ENCODE measurements at places on chromosomes 1 and 21.

DNA sequence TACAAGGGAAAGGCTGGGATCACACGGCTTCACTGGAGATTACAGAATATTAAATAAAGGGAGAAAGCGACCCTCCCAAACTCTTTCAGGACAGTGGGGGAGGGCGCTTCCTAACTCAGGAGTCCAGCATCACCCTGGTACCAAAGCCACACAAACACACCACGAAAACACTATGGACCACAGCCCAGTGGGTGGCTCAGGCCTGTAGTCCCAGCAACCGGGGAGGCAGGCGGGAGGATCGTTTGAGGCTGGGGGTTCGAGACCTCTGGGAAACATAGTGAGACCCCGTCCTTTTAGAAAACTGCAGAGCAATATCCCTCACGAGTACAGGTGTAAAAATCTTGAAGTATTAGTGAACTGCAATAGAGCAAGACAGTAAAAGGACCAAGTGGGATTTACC lies 16.0 kb downstream of the TRIM11 start:
- no peak for DNase-seq

- no peak for DNase-seq
These were observed 194.8 kb upstream of the HMCN1 start for GRCh38 chr1:185539277-185539943.

- DNase-seq, result no peak
These were observed 148.2 kb upstream of the COL11A1 start for GRCh38 chr1:103256490-103256889.

DNA sequence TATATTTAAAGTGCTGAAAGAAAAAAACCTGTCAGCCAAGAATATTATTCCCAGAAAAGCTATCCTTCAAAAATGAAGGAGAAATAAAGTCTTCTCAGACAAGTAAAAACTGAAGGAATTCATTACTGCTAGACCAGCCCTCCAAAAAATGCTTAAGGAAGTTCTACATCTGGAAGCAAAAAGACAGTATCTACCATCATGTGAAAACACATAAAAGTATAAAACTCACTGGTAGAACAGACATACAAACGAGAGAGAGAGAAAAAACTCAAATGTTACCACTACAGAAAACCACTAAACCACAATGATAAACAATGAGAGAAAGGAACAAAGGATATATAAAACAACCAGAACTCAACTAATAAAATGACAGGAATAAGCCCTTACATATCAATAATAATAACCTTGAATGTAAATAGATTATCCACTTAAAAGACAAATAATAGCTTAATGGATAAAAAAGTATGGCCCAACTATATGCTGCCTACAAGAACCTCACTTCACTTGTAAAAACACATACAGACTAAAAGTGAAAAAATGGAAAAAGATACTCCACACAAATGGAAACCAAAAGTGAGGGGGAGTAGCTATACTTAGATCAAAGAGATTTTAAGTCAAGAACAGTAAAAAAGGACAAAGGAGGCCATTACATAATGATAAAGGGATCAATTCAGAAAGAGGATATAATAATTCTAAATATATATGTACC lies 22.0 kb downstream of the NSL1 start:
- DNase-seq, result no peak

DNA sequence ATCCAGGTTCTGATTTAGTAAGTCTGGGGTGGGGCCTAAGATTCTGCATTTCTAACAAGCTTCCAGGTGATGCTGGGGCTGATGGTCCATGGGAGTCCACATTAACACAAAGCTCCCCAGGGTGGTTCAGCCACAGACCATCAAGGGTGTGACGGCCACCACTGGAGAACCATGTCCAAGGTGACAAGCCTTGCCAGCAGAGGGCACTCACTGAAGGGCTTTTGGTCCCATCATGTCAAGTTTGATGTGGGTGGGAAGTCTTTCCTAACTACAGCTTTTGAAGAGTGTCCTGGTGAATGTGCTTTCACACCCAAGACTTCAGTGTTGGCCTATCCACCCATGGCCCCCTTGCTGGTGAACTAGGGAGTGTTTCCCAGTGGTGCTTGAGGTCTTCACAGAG lies 67.1 kb downstream of the UBE2T start:
- peak; percentile 4 for DNase-seq

DNA sequence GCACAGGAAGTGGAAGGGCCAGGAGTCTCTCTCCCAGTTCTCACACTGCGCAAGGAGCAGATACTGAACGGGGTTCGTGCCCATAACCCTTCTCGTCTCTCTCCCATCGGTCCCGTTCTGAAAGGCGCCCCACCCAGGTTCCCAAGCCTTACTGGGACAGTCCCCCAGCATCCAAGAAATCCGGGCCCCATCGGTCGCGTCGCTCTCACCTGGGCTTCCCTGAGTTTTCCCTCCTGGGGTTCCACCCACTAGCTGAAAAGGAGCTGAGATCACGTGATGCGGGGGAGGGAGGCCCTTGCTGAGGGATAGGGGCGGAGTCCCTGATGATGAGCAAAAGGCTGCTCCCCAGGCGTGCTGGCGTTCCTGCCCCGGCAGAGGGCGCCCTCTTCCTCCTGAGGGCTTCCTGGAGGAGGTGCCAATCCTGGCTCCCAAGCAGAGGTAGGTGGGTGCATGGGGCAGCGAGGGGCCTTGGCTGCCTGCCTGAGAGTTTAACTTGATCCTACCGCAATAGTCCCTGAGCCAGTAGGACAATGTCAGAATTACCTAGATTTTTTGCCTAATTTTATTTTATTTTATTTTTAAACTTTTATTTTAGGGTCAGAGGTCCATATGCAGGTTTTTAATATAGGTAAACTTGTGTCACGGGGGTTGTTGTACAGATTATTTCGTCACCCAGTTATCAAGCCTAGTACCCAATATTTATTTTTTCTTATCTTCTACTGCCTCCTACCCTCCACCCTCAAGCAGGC lies at the start of gene SPOCD1:
SPOCD1 (minus strand) TSS at position 271 of the 749 bp plus-strand sequence. CDS start 689 bp downstream, outside the sequence.
- no peak for DNase-seq

DNA sequence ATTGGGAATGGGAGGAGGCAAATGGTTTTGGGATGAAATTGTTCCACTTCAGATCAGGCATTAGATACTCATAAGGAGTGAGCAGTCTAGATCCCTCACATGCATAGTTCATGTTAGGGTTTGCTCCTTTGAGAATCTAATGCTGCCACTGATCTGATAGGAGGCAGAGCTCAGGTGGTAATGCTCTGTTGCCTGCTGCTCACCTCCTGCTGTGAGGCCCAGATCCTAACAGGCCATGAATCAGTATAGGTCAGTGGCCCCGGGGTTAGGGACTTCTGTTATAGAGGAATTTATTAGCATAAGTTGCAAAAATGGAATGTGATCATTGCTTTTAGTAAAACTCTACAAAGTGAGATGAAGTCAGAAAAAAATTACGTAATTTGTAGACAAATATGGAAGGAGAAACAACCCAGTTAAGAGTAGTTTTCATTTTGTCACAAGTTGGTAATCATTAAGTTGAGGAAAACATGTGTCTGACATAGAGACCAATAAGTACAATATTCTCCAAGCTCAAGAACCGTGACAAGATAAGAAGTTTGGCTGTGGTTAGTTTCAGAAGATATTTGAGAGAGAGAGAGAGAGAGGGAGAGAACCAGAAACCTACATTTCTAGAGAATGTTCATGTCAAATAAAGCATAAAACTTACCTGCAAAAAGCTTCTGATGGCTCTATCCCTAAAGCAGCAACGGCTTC lies 689.7 kb upstream of the PRMT6 start:
- no peak for DNase-seq

- no peak for DNase-seq
These were observed 228.6 kb downstream of the GRIK1 start for GRCh38 chr21:29711236-29711635.

DNA sequence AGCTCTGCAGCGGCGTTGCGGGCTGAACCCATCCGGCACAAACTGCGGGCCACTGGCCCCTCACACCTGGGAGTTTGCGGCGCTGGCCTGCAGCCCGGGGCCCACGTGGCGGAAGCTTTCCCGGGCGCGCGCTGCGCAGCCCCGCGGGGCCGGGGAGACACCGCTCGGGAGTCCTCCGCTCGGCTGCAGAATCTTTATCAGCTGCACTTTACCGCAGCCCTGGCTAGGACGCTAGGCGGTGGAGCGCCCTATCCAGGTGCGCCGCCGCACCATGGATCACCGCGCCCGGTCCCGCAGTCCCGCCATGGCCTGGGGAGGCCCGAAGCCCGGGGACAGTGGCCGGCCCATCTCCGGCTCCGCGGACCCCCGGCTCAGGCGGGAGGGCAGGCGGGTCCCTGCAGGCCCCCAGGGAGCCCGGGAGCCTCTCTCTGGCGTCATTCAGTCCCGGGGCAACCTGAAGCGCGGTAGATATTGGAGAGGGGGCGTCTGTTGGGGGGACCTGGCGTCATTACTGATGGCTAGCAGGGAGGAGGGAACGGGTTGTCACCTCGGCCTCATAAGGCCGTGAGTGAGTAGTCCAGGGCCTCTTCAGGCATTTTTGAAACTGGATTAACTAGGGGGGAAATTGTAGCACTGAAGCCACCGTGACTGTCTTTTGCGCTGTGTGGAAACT lies 5.7 kb upstream of the OLIG2 start:
- DNase-seq, result no peak

- DNase-seq, result no peak
These were observed 30.4 kb downstream of the KCNN3 start for GRCh38 chr1:154839691-154840090.

DNA sequence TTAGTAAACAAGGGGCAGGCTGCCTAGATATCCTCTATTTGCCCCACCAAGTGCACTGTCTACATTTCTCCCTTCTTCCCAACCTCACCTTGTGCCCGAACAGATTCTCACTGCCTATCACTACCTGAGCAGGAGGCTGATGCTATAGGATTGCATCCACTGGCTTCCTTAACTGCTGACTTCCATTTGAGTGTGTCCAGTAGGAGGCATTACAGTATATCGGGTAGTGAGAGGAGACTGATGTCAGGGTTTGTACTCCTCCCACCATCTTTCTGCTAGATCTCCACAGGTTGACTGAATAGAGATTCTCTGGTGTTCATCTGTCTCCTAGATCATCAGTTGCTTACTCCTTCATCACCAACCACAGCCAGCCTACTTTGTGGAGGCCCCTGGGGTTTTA lies 796.3 kb downstream of the LRRIQ3 start:
- DNase-seq, result no peak

DNA sequence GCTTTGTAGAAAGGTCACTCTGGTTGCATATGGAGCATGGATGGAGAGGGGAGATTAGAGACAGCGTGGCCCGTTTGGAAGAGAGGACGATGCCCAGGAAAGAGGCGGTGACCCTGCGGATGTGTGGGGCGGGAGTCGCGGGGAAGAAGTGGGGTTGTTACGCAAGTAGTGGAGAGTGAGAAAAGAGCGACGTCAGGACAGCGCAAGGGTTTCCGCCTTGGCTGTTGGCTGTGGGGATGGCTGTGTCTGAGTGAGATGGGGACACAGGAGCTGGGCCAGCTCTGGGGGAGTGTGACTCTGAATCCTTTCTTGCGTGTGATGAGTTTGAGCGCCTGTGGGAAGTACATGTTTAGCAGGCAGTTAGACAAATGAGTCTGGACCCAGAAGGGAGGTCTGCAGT lies 3.8 kb downstream of the B4GALT2 start:
- DNase-seq, result no peak

DNA sequence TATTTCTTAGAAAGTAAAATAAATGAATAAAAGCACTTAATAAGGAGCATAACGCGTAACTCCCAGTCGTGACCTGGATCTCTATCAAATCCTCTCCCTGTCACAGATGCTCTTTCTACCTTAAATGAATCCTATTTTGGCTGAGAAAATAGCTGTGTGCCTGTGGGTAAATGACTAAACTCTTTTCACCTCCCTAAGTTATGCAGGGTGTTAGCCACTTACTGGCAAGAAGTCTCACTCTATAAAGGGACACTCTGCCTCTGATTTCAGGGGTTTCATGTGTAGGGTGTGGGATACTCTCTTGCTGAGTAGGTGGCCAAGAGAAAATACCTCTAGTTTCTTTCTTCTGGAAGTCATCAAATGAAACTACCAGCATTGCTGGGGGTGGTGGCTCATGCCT lies 24.3 kb upstream of the PPP1R15B start:
- DNase-seq, result no peak

GRCh38 chr21:28215214-28215954 lies 777.3 kb downstream of the LTN1 start:
- DNase-seq, result no peak
